Suprapubic skin (tissue), 4 donors: ENCODE measurements at places on chromosomes 1 and 21. TPM values are rescaled to one million over a fixed set of nuclear protein-coding genes. Genes with fewer than 3 reads are reported as not detected.

PRAMEF4 gene
- total RNA-seq: not detected

PGLYRP3 gene
- 53.2 TPM for total RNA-seq

ARHGEF16 gene
- 5.9 TPM for total RNA-seq

UQCRHL gene
- 0.85 TPM for total RNA-seq

ASAP3 gene
- 130 TPM for total RNA-seq

TMEM125 gene
- 10.0 TPM for total RNA-seq

ILDR2 gene
- total RNA-seq: 0.70 TPM

CD1E gene
- total RNA-seq: 10.5 TPM

S100A14 gene
- 555 TPM for total RNA-seq

LEPROT gene
- 52.4 TPM for total RNA-seq

TINAGL1 gene
- total RNA-seq: 40.1 TPM

E2F2 gene
- 4.5 TPM for total RNA-seq

ELF3 gene
- 10.8 TPM for total RNA-seq

SIK1 gene
- total RNA-seq: 386 TPM

IQGAP3 gene
- 2.2 TPM for total RNA-seq

RNF186 gene
- total RNA-seq: not detected

FCRLB gene
- 0.72 TPM for total RNA-seq

EFHD2 gene
- total RNA-seq: 43.5 TPM

TNNI3K gene
- total RNA-seq: 0.76 TPM
